Osteoblast (primary cell): ENCODE measurements at places on chromosomes 11 and 22. TPM values are rescaled to one million over a fixed set of nuclear protein-coding genes. Genes with fewer than 3 reads are reported as not detected.

DNA sequence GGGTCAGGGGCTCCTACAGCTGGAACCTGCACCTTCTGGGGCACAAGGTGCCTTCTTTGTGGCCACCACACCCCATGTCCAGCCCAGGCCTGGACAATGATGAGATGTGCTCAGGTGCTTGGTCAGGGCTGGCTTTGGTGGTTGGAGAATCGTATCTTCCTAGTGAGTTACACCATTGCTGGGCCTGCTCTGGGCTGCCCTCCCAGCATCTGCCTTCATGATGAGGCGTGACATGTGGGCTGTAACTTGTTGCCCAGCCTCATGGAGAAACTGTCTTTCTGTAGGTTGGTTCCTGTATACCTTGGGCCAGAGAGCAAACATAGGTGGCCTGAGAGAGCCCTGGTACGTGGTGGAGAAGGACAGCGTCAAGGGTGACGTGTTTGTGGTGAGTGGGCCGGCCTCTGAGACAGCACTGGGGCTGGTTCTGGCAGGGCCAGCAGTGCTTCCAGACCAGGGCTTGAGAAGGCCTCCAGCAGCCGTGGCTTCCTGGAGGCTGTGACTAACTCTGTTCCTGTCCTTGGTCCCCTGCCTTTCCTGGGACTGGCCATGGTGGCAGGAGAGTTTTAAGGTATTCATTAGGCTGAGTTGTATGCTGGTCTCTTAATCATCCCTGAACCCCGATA, 18.1 kb downstream of the TRMU start:
- DNase-seq: no peak

DNA sequence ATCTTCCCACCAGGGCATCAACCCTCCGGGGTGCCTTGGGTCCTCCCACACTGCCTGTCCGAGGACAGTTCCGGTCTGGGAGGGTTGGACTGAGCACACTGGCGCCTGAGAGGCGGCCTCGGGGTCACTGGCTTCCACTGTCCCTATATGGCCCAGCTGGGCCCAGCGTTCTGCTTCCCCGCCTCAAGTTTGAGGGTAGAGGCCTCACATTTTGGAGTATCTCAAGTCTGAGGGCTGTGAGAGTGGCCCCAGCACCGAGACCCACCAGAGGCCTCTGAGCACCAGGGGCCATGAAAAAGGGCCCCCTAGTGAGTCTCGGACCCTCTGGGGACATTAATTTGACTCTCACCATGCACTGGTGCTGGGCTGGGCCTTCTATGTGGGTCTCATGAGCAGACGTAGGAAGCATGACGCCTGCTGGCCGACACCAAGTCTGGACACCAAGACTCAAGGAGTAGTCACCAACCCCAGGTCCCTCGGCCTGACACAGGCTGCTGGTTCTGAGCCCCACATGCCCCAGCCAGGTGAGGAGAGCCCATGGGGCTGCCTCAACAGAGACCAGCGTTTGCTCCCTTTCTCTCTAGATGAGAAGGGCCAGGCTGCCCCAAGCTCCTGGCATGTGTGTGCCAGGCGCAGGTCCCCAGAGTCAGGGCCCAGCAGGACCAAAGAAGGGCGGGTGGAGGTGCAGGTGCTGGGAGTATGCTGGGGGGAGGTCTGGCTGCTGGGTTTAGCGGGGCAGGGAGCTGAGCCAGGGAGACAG, 27.5 kb downstream of the ARVCF start:
- DNase-seq: peak; percentile 77

DNA sequence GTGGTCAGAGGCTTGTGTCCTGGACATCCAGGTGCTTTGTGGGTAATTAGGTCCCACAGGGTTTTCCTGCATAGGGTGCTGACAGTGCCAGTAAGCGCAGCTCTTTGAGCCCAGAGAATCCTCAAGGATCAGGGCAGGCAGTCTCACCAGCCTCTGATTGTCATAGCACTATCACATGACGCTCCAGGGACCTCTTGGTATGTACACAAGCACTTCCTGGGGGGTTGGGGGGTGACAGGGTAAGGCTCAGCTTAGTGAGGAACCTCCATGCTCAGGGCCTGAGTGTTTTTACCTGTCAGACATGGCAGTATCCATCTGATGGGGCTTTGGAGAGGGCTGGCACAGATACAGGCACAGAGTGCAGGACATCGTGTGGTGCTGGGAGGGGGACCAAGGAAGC, 27.9 kb upstream of the SUSD2 start:
- no peak for DNase-seq

DNA sequence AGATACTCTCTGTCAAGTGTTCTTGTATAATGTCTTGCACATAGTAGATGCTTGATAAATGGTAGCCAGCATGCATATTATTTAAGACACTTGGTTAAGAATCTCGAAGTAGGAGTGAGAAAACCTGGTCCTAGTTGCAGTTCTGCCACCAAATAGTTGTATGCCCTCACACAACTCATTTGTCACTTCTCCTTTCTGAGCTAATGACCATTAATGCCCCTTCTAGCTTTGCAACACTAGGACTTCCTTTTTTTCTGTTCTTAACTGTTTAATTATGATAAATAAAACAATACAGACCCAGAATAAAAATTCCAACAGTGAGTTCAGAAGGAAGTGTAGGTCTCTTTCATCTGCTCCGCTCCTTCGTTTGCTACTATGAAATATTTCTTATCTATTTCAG, 453.6 kb downstream of the TMEM135 start:
- DNase-seq: no peak

GRCh38 chr11:1838077-1838425, 730 bp upstream of the TNNI2 start:
- no peak for DNase-seq

DNA sequence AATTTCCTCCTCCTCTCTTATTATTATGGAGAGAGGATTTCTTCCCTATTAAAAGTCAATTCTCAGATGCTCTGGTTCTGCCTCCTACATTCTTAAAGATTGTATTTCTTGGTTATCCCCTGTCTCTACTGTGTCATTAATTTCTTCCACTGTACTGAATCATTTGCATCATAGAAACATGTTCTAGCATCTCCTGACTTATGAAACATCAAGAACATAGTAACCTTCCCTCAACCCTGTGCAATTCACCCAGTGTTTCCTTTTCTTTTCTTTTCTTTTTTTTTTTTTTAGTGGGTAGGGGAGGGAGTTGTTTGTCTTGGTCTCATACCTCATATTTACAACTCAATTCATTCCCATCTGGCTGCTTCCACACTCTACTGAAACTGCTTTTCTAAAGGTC, 288.0 kb upstream of the PLET1 start:
- no peak for DNase-seq

GRCh38 chr22:24728790-24729637, 45.5 kb downstream of the PIWIL3 start:
- no peak for DNase-seq

- DNase-seq: no peak
Measured at GRCh38 chr11:135036488-135037297, 624.7 kb upstream of the B3GAT1 start.

- peak; percentile 98 for DNase-seq
Measured at GRCh38 chr11:117316197-117316961, at the start of gene BACE1. Gene BACE1, minus strand, starts transcription at chr11:117316256. Its CDS starts 461 bp downstream, at chr11:117315795.

DNA sequence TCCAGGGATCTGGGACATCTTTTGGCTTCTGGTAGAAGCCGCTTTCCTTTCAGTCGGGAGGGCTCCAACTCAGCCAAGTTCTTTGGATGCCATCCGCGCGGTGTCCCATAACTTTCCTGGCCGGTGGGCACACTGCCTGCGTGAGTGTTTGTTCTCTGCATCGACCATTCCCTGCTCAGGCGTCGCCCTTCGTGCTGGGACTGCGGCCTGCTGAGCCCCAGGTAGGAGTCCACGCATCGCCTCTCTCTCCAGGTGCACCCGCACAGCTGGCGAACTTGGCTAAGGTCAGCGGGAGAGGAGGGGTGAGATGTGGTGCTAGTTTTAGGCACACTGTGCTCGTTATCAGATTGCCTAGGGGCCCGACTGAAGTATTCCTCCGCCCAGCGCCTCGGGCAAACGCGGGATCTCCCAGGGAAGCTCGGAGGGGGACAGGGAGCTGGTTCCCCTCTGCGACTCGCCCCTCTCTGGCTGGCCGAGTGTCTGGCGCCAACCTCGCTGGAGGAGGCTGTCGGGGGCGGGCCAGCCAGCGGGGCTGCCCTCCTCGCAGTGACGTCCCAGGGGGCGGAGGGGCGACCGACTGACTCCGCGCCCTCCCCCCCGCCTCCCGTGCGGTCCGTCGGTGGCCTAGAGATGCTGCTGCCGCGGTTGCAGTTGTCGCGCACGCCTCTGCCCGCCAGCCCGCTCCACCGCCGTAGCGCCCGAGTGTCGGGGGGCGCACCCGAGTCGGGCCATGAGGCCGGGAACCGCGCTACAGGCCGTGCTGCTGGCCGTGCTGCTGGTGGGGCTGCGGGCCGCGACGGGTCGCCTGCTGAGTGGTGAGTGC, at the start of gene LAYN:
LAYN (plus strand) TSS at position 607 of the 823 bp plus-strand sequence; CDS start at position 731, 124 bp downstream.
- peak; percentile 93 for DNase-seq

DNA sequence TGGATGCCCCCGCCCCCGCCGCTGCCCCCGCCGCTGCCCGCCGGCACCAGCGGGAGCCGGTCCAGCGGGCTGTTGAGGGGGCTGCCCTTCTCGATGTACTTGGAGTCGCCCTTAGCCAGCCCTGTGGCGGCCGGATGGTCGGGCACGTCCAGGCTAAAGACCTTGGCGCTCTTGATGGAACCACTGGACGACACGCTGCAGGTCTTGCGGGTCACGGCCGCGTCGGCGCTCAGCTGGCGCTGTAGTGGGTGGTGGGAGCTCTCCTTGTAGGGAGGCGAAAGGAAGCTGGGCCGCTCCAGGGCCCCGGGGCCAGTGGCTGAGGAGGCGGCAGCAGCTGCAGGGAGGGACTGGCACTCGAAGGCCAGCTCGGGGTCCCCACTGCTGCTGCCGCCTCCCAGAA, 53.8 kb downstream of the ELFN2 start:
- no peak for DNase-seq

DNA sequence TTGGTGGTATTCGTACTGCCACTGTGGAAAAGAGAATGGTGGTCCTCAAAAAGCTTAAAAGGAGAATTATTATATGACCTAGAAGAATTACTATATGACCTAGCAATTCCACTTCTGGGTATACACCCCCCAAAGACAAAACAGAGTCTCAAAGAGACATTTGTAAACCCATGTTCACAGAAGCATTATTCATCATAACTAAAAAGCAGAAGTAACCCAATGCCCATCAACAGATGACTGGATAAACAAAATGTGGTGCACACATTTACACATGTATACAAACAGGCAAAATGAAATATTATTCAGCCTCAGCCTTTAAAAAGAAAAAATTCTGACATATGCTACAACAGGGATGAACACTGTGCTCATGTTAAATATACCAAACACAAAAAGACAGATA, 89.4 kb downstream of the ARHGAP32 start:
- no peak for DNase-seq

DNA sequence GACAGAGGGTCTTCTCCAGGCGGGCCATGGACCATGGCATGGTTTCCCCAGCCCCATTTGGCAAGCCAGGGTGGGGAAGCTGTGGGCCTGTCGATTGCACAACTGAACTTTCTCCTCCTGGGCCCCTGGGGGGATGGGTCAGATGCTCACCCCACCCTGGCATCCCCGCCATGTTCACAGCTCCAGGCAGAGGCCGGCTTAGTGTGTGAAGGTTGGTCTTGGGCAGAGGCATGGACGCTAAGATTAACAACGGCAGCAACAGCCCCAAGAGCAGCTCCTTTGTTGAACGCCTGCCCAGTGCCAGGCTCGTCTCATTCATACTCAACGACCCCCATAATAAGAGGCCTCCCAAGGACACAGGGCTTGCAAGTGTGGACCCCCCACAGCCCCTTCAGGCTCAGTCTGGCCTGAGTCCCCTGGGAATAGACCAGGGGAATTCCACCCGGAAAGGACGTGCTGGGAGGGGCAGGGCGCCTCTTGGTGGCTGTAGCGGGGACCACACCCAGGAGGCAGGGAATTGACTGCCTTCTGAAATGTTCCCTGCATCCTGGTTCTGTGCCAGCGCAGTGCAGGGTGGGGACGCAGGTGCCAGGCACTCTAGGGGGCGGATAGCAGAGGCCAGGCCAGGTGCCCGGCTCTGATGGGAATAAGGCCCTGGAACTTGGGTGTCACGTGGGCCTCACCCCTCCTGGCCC, 8.3 kb downstream of the TSPO start:
- peak; percentile 84 for DNase-seq

GRCh38 chr11:73907191-73907590, 30.4 kb downstream of the PAAF1 start:
- DNase-seq: peak; percentile 87

GRCh38 chr11:94721565-94722292, 46.4 kb upstream of the AMOTL1 start:
- no peak for DNase-seq

DNA sequence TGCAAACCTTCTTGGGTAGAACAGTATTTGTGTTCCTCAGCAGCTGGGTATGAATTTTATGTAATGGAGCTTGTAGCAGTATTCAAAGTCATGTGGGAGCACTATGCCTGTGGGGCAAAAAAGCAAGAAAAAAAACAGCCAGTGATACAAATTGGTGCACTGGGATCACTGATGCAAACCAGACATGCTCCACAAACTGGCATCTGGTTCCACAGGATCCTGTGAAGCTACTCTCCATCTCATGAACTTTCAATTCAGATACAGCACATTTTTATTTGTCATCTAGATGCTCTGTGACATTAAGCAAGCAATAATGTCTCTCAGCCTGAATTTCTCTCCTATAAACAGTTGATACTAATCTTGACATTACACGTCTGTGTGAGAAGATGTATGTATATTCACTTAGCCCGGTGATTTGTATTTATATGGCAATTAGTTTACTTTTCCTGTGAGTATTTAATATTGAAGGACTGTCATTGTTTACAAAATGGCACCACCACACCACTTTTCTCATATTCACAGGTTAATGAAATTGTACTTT, 208.5 kb upstream of the GRIA4 start:
- DNase-seq: no peak

DNA sequence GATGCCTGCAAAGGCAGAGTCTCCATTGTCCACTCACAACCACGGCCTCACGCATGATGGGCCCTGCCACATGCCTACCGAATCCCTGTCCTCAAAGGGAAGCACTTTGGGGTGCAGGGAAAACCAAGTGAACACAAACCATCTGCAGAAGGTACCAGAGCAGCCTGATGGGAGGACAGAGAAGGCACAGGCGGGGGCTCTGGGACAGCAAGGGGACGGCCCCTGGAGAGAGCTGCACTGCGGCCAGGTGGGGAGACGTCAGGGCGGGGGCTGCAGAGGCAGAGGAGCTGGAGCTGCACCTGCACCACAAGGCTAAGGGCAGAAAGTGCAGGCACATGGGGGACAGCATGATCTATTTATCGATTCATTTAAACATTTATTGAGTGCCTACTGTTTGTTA, 1056.0 kb downstream of the TBC1D22A start:
- DNase-seq: no peak

DNA sequence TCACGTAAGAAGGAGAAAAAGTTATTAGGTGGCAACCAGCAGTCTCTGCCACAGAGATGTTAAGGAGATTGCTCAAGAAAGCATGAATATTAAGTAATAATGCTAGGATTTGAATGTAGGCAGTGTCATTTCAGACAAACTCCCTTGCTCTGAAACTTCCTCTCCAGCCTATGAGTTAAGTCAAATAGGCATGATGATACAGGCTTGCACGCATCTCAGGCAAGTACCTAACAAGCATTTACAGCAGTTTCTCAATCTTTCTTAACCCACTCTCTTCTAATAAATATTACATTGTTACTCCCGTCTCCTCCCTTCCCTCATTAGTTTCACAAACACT, 72.7 kb downstream of the RAB38 start:
- DNase-seq: no peak

MMP11 gene
- total RNA-seq: 23.5 and 41.3 TPM in 2 replicates

CHST1 gene
- 1.1 and 1.5 TPM in 2 replicates for total RNA-seq

GPR83 gene
- total RNA-seq: not detected in 2 replicates
